ENCODE measurements at places on chromosomes 1 and 21.

DNA sequence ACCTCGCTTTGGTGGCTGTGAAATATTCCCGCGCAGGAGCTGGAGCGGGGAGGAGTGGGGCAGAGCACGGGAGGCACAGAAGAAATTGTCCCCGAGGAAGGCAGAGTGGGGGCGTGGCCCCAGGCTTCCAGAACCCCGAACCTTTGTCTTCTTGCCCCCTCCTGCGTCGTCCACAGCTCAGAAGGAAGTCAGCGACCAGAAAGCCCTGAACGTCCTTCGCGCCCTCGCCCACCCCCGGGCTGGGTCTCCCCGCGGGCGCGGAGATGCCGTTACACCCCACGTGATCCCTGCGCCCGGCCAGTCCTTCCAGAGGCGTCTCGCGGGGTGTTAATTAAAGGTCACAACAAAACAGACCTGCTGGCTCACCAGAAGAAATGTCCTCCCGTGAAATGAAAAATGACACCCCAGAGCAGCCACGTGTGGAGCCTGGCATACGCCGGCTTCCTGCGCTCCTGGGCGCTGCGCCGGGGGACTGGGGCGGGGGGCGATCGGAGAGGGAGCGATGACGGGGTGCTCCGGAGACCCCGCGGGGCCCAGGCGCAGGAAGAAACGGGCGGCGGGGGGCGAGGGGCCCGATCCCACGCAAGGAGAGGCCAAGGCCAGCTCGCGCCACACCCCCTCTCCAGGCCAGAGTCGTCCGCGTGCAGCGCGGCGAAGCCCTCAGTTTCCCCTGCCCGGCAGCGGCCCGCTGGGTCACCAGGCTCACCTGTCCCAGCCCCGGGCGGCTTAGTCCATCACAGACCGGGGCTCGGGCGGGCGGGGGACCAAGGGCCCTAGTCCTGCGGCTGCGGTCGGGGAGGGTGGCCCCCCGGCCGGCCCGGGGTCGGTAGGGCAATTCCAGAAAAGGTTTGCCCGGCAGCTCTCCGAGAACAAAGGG lies 995 bp upstream of the KIF26B start:
- peak; percentile 5 for DNase-seq

DNA sequence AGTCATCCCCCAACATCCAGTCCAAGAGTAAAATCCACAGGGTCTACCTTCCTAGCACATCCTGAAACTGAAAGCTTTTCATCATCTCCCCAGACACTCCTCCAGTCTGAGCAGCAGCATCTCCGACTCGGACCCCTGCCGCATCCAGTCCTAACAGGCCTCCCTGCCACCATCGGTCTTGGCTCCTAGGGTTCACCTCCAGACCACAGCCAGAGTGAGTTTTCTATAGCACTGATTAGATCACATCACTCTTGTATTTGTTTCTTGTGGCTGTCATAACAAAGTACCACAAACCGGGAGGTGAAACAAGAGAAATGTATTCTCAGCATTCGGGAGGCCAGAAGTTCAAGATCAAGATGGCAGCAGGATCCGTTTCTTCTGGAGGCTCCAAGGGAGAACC lies 187.8 kb downstream of the TOMM20 start:
- DNase-seq: no peak

DNA sequence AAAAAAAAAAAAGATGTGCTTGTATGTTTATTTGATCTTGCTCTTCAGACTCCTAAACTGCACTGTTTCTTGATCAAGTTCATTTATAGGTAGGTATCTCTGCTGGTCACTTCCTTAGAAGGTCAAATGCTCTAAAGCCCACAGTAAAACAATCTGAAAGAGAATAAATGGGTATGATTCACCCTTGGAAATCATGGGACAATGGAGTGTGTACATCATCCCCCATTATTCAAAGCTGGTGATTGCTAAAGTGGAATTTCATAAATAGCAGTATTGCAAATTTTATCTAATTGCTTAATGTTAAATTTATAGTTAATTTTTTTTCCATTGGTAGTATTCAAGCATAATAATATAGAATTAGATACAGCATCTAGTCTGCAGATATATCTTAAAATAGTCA lies 53.4 kb downstream of the MIER1 start:
- DNase-seq: no peak

DNA sequence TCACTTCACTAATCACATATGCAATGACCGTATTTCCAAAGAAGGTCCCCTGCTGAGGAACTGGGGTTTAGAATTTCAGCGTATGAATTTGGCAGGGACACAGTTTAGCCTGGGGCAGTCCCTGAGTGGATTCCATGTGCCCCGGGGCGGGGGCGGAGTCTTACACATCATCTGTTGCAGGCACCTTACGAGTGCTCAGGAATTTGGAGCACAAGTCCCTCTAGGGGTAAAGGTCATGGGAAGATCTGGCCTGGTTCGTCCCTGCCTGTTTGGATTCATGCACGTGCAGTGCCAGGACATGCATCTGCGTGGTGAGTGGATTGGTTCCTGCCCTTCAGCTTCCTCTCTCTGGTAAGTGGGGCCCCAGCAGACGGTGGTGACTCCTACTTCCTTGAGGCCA lies 208.3 kb upstream of the C1orf174 start:
- no peak for DNase-seq

- no peak for DNase-seq
Observed at GRCh38 chr1:107563441-107563840, 401.5 kb downstream of the VAV3 start.
